ENCODE measurements at places on chromosomes 3 and 15.

- DNase-seq, result no peak
Measured at GRCh38 chr3:124263168-124263567, 271.2 kb upstream of the ROPN1 start.

DNA sequence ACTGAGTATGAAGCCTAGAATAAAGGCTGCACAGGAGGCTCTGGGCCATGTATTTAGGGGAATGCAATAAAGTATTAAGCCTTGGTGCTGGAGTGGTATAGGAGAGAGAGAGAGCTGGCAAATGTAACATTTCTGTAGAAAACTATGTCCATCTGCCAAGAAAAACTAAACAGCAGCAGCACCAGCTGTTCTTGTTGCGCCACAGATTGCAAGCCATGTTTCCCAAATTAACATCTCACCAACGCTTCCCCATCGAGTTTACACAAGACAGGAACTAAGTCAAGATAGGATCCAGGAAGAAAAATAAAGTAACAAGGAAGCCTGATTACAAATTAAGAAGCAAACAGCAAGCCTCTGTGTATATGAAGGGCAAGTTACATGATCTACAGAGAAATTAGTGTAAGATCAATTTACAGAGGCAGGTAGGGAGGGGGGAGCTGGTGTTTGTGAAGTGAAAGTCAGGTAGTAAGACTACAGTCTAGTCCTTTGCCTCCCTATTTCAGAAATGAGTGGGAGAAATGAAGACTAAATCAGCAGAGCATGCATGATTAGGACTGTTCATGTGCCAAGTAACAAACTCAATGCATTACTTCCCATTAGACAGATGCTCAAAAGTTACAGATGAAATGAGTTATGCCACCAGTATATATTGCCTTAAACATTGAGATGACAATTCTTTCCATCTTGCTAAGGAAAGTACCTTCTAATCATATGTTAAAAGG is 900.5 kb downstream of the EPHA3 start:
- DNase-seq, result no peak

DNA sequence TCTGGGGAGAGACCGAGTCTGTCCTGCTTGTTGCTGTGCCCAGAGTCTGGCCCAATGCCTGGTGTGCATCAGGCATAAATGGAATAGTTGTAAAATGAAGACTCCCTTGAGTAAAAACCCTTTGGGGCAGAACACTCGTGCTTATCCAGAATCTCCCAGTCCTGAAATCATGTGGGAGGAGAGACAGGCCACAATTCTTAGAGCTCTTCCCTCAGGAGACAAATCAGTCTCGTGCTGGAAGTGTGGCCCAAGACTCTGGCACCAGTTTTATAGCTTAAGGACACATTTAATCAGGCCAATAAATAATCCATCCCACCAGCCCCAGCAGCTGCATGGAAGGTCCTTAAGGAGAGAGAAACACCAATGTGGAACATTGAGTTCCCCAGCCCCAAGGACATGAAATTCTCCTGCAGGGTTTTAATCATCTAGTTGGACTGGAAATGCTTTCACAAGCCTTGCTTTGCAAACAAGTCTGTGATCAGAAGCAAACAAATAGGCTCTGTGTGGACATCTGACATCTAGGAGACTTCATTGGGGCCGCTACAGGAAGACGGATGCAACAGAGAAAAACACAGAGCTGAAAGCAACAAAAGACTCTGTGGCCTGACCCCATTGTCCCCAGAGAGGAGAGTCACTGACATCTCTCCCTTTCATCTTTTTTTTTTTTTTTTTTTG is 70.4 kb downstream of the LSM3 start:
- DNase-seq, result no peak

GRCh38 chr3:122572940-122573412 is 4.5 kb upstream of the PARP15 start:
- no peak for DNase-seq

- DNase-seq, result no peak
Measured at GRCh38 chr3:32239307-32240158, 1.1 kb downstream of the CMTM8 start.

- no peak for DNase-seq
Measured at GRCh38 chr3:138186221-138186620, 880 bp upstream of the ARMC8 start.

DNA sequence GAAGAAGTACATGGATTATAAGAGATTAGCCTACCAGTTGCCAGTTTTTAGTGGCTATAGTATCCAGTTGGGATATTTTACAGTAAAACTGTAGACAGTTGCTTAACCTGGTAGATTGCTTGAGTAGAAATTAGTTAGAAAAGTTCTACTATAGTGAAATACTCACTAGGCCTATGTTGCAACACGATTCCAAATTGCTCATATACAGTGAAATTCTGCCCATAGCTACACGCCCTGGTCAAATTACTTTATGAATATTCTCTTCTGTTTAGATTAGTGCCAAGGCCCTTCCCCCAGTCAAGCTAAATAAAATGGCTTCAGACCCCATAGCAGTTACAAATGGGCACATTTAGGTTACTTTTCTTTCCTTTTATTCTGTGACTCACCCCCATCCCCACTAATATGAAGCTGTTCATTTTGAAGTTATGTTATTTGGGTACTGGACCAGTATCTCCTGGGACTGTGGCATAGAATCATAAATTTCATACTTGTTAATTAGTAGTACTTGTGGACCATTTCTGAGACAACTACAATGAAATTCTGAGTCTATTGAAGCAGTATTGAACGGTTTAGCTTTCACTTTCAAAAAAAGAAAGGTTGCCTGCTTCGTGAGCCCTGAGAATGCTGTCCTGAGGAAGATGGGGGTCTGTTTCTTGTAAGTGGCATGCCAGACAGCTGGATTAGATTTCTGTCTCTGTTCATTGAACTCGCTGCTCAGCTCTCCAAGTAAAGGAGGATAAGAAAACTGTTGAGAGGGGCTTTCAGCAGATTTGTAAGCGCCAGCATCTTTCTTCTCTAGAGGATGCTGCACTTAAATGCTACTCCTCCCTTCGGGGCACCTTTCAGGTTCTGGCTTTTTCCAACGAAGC is 65.8 kb upstream of the CFAP20DC start:
- no peak for DNase-seq

- no peak for DNase-seq
Measured at GRCh38 chr3:50737193-50737905, 62.6 kb downstream of the DOCK3 start.

DNA sequence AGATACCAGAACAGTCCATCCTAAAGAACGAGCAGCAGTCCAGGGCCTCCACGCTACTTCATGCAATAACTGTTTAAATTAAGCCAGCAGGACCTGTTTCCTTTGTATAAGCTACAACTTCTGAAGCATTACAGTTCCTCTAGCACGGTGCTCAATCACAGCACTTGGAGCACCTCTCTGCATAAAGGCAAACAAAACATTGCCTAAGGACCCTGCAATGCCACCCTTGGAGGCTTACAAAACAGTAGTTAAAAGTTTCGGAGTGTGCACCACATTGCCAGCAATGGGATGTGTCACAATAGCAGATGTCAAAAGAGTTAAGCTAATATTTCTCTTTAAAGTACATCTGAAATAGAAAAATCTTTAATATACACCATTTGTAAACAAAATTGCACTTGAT is 2.6 kb upstream of the VPS39 start:
- no peak for DNase-seq

- DNase-seq, result no peak
Measured at GRCh38 chr3:187662848-187663409, 7.3 kb downstream of the SST start.
